ENCODE measurements at places on chromosomes 7 and 10.
A peak's percentile ranks its signal among the peaks of the same experiment; 100 is the strongest.

GRCh38 chr10:112389271-112389822 is 15.4 kb downstream of the ACSL5 start:
- no peak for DNase-seq

DNA sequence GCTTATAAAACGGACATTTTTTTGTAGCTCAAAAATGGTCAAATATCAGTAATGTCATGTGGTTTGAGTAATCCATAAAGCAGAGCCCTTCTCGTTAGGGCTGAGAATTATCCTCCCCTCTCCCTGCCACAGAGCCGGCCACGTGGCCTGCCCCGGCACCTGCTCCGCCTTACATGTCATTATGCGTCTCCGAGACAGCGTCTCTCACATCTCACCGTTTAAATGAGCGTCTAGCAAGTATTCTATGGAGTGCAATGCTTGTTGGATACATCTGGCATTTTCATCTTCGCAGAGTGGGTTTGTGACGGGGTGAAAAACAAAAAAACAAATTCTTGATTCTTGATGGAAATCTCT is 86.1 kb downstream of the CUX1 start:
- no peak for DNase-seq

- DNase-seq, result no peak
Measured at GRCh38 chr10:49585387-49585786, 24.7 kb upstream of the SLC18A3 start.

DNA sequence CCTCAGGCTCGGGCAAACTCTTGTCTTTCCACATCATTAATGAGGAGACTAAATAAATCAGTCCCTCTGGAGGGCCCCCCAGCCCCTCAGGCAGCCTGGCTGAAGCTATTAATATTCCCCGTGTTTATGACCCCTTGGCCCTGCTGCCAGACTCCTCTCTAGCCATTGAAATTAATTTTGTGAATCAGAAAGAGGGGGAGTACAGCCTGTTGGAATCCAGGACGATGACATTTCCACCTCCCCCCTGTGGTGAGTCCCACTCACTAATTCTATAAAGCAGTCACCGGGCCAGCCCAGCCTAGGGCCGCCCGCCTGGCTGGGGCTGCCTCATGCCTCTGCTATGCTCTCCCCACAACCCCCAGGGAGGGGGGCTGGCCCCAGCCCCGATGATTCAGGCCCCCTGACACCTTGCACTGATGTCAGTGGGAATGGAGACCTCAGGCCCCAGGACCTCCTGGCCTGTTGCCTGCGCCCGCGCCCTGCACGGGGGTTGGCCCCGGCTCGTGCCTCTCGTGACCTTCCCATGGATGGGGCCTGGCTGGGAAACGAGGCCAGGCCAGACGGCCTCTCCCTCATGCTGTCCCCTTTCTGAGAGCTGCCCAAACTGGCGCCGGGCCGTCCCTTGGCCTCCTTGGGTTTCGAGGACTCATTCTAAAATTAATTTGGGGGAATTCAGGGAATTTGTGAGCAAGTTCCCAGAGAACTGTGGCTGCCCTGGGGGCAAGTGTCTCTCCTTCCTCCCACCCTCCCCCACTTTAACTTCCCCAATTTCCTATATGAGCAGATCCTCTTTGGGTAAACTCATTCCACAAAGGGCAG is 34.0 kb downstream of the TMEM270 start:
- DNase-seq, result no peak

GRCh38 chr7:7446616-7447015 is 89.1 kb downstream of the COL28A1 start:
- no peak for DNase-seq

DNA sequence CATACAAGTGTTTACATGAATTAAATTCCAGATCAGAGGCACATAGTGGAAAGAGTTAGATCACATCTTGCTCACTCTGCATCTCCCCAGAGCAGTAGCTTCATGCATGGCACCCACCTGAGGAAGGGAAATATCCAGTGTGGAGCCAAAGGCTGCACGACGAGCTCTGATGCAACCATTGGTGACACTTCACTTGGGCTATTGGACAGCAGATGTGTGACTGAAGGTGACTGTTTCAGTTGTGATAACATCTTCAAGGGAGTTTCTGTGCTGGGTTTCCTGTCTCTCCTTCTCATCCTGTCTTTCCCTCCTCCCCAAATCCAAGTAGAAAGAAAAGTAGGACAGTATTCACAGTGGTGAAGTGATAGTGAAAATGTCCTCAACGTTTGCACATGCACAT is 115.0 kb downstream of the TAF3 start:
- no peak for DNase-seq

GRCh38 chr7:25894902-25895791 is 256.9 kb upstream of the NFE2L3 start:
- DNase-seq, result peak; percentile 53

DNA sequence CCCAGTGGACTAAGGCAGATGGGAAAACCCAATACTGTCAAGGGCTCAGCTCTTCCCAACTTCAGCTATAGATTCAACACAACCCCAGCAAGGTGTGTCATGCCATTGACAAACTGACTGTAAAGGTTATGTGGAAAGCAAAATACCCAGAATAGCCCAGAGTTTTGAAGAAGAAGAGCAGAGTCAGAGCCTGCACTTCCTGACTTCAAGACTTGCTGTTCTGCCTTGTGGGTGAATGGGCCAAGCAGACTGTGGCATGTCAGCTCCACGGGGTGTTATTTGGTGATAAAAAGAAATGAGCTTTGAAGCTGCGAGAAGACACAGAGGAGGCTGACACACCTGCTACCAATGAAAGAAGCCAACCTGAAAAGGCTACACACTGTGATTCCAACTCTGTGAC is 89.7 kb downstream of the NKX6-2 start:
- DNase-seq, result no peak

DNA sequence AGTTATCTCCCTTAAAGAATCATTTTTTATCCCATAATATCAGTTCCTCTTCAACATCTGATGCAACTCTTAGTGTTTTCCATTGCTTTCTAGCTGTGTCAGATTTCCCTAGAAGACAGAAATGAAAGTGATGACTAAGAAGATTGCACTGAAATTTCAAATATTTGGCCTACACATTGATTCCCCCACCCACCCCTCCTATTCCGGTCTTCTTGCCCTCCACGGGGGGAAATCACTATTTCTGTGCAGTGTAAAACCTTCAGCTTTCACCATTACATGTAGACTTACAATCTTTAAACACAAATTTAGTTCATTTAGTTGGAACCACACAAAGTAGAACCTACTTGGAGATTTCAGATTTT is 63.7 kb upstream of the IL6 start:
- DNase-seq, result no peak
